Heart left ventricle (tissue), 16 donors: ENCODE measurements at places on chromosomes 2 and 18. TPM values are rescaled to one million over a fixed set of nuclear protein-coding genes. Genes with fewer than 3 reads are reported as not detected.

DNA sequence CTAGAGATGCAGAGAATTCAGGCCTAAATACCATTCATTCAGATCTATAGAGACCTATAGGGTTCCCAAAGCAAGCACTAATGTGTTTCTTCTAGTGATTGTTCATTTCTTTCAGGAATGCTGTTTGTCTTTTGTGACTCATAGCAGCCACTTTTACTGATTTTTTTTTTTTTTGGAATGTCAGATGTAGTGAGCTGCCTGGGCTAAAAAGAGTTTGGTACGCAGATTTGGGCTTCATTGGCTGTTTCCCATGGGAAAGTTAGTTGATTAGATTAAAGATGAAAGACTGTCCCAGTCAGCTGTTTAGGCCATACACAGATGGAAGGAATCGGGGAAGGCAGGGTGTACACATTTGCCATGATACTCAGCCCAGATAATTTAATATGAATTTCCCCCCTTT lies 87.6 kb downstream of the CDC42EP3 start:
- no peak for DNase-seq

GRCh38 chr2:72955228-72956049 lies 38.1 kb downstream of the EMX1 start:
- no peak for DNase-seq

DNA sequence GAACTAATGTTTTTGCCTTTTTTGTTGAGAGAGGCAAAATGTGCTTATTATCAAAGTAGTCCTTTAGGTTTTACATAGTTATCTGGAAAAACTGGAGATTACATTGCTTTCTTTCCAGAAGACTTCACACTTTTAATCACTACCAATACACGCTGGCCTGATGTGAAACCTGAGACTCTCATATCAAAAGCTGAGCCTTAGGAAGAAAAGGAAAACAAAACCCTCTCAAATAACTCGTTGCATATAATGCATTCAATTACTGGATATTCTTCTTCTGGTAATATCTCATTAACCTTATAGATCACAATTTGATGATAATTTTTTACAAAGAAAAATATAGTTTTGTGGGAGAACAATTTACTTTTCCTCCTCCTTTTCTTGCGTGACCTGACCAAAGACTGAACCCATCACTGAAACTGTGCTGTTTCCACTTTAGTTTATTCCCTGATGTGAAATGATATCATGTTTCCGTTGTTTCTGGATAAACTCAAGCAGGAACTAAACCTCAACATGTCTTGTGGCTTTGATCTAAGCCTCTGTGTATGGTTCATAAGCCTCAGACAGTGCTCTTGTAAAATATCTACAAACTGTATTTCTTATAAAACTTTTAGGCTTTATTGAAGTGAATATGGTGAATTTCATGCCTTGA lies 332.4 kb downstream of the GULP1 start:
- no peak for DNase-seq

DNA sequence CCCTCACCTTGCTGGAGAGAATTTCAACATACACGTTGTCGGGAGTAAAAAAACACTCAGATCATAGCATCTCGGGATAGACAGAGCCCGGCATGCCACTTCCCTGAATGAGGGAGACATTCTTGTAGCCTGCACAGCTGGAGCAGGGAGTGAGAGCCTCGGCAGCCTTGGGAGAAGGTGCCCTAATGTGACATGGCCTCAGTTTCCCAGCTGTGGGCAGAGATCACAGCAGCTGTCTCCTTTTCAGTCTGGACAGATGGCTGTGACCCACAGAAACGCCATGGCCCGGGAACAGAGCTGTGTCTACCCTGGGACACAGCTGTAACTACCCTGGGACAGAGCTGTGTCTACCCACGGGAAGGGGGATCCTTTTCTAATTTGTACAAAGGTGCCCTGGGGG lies 55.9 kb downstream of the HS1BP3 start:
- DNase-seq = no peak

- peak; percentile 36 for DNase-seq
These were observed 3.2 kb downstream of the UBE2E3 start for GRCh38 chr2:180983468-180984242.

- no peak for DNase-seq
These were observed 3.6 kb downstream of the EIF2AK2 start for GRCh38 chr2:37153224-37153623.

DNA sequence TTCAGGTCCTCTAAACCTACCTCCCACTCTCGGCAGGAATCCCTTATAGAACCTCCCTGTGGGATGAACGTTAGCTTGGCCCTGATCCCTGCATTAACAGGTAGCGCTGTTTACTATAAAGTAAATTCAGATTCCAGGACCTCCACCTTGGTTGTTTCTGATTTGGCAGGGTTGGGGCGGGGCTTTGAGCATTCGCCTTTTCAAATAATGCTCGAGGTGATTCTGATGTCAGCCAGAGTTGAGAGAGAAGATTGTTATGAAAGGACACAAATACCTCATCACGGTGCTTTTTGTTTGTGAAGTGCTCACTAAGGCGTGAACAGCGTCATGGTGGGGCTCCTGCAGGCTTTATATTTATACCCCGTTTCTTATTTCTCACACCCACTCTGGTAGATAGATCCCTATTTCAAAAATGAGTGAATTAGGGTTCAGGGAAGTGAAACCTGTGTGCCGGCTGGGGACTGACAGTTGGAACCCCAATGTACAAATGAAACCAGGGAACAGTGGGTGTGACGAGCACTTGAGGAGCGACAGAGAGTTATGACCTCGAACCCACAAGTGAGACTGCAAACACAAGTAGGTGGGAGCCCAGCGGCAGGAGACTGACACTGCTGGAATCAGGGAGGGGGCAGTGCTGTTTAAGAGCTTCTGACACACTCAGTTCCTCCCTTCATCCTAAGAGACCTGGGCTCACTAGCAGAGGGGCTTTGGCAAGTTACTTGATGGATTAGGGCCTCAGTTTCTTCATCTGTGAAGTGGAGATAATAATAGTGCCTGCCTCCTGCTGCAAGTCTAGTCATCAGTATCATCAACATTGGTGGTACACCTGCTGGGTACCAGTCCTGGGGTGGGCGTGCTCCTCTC lies 14.2 kb upstream of the CXCR4 start:
- DNase-seq = no peak

DNA sequence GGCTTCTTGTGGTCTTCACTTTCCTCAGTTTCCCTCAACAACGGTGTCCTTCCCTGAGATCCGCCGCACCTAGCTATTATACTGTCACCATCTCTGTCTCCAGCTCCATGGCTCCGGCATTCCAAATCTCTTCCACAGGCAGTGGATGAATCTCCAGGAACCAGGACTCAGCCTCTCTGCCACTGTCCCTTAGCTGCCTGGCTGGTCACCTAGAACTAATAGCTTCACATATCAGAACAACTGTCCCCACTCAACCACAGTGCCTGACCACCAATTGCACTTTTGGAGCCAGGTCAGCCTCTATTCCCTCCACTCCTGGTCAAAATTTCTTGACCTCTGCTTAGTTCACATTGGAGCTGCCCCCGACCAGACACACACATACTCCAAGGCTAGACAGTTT lies 38.1 kb upstream of the AFF3 start:
- DNase-seq = no peak

DNA sequence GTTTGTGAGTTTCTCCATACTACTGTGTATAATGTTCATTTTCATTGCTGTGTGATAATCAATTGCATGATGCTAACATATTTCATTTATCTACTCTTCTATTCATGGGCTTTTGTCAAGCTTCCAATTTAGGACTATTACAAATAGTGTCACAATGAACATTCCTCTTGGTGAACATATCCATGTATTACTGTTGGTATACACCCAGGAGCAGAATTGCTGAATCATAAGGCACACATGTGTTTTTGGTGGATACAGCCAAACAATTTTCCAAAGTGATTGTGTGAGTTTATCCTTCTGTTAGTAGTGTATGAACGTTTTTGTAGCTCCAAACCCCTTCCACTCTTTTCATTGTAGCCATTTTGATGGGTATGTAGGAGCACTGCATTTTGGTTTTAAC lies 101.6 kb upstream of the COPS8 start:
- DNase-seq = no peak

- DNase-seq = no peak
These were observed 605.2 kb upstream of the CELF4 start for GRCh38 chr18:38170845-38171244.

DNA sequence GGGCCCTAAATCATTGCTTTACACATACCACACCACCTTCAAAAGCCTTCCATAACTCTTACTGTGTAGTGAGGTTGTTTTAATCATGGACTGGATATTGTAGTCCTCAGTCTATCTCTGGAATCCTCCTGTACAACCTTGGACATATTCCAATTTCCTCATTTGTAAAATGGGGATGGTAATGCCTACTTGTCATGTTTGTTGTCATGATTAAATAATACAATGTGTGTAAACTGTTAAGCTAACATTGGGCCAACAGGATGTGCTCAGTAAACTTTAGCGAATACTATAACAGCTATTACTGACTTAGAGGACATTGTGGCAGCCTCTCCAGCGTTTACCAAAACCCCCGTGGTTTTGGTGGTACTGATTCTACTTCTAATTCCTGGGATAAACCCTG lies 74.7 kb upstream of the PTPRM start:
- DNase-seq = no peak

DNA sequence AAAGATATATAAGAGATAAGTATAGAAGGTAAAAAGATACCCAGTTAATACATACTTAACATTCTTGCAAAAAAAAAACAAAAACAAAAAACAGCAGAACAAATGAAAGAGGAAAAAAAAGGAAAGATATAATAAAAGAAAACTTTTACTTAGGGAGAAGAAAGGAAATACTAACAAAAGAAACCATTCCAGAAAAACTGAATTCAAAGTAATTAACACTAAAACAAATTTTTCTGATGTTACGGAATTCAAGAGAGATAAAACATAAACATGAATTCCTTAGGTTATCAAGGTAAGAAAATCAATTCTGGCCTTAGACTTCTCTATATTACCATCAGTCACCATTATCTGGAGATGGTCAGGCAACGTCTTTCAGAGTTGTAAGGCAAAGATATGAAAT lies 261.8 kb downstream of the ZEB2 start:
- DNase-seq = no peak

- no peak for DNase-seq
These were observed 45.4 kb downstream of the FER1L5 start for GRCh38 chr2:96687711-96688640.

DNA sequence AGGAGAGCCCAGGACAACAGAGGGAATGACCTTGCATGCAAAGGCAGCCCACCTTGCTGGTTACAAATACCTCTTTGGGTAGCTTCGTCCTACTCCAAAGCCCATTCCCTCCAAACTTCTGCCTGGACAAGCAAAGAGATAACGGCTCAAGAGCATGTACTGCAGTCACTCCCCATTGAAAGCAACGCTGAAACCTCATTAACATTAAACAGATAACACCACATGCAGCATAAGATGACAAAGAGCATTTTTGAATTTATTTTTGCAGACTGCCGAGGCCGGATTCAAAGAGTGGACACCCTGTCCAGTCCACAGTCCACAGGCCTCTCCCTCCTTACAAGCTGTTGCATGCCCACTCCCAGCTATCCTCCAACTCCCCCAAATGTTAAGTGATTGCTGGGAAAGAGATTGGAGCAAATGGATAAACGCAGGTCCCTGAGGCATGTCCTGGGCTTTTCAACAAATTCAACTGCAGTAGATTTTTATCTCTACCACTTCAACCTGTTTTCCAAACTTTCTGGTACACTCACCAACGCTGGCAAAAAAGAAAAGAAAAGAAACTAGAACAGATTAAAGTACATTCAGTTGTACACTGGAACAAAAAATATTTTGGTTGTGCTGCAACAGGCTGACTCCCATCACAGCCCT lies 40.1 kb downstream of the MREG start:
- DNase-seq = no peak

- no peak for DNase-seq
These were observed 196.6 kb downstream of the SH3RF3 start for GRCh38 chr2:109325570-109325969.

Gene MARCHF4
- total RNA-seq = not detected

Gene LRRC30
- total RNA-seq = not detected

Gene SLC30A3
- total RNA-seq = 5.0 TPM
